ENCODE measurements at places on chromosomes 3 and 15.
A peak's percentile ranks its signal among the peaks of the same experiment; 100 is the strongest.

DNA sequence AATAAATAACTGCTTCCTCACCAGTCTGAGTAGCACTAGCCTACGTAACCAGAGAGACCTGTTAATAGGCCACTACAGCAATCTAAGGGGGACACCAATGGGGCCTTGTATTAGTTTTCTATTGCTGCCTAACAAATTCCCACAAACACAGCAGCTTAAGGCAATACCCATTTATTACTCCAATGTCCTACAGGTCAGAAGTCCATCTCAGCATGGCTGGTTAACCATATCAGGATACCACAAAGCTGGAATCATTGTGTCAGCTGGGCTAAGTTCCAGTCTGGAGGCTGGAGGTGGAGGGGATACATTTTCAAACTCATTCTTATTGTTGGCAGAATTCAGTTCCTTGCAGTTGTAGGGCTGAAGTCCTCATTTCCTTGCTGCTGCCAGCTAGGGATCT, 331.9 kb downstream of the ULK4 start:
- no peak for DNase-seq

DNA sequence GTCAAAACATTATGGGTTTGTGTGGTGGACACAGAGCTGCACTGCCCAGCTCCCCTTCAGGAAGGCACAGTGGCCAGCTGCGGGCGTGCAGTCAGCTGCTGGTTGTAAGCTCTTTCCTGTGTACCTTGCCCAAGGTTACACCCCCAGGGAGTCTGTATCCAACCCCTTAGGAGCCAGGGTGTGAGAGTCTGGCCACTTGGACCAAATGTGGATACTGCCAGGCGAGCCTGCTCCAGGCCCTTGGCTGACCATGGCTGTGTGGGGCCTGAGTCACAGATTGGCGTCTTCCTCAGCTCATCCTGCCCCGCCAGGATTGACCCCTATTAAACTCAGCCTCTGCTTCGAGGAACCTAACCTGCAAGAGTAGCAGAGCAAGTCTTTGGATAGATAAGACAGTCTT, 56.9 kb downstream of the ABHD5 start:
- DNase-seq, result no peak

DNA sequence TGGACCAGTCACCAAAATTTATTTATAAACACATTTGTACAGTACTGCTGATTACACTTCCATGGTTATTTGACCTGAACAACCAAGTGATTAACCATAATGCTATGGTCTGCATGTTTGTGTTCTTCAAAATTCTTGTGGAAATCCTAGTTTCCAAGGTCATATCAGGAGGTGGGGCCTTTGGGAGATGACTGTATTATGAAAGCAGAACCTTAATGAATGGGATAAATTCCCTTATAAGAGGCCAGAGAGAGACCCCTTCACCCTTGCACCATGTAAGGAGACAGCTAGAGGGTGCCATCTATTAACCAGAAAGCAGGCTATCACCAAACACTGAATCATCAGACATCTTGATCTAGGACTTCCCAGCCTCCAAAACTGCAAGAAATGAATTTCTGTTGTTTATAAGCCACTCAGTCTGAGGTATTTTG, 1.9 kb downstream of the SCAPER start:
- peak; percentile 24 for DNase-seq

- DNase-seq, result no peak
Observed at GRCh38 chr3:46736006-46736872, 18.6 kb upstream of the PRSS50 start.

DNA sequence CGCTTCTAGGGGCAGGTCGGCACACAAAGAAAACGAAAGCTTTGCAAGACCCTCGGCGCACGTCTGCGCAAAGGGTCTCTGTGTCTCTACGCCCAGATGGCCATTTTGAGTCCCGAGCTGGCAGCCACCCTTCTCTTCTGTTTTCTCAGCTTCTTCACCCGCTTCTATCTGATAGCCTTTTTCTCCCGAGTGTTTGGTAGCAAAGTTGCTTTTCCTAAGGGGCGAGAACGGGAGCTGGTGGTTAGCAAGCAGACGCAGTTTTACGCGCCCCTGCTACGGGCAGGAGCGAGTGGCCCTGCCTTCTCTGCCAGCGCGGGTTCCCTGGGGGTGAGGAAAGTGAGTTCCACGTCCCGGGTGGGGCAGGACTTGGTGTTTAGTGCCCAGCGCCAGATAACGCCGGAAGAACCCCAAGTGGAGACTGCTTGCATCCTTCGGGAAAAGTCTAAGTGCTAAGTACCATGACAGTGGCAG, 2.9 kb upstream of the MKRN2 start:
- peak; percentile 29 for DNase-seq
